ENCODE measurements at places on chromosomes 7 and 10. TPM values are rescaled to one million over a fixed set of nuclear protein-coding genes. Genes with fewer than 3 reads are reported as not detected.

Gene ANKRD30A
- total RNA-seq = not detected

Gene FANK1
- 12.5 TPM for total RNA-seq

Gene AVPI1
- total RNA-seq = 5.8 TPM

Gene C10orf95
- not detected for total RNA-seq

Data from neural progenitor cell (in vitro differentiated cells).